Esophagus muscularis mucosa (tissue), 4 donors: ENCODE measurements at places on chromosomes 1 and 21. TPM values are rescaled to one million over a fixed set of nuclear protein-coding genes. Genes with fewer than 3 reads are reported as not detected.

DNA sequence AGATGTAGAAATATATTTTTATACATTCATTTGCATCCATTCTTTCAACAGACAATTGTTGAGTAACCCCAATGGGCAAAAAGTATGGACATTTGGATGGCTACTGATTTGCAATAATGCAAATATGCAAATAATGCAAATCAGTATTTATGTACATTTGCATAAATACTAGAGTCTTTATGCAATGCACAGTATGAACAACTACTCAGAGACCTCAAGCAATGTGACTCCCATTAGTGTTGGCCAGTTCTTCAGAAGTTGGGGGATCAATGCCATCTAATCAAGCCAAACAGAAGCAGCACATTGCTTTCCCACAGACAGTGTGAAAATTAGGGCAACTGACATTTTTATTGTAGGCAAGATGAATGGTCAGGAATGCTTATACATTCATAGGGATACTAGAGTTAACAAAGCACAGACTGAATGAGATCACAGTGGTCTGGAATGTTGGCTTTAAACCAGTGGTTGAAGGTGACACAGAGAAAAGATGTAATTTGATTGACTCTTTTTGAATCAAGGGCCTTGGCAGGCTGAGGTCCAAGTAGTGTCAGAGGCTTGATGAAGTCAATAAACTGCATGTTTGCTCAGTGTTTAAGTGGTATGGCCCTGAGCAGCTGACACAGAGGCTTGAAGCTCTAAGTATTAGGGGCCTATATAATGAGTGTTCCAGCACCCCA, 256.6 kb downstream of the CTH start:
- no peak for DNase-seq

- DNase-seq: no peak
These were observed 30.3 kb downstream of the PRDM2 start for GRCh38 chr1:13730291-13730690.

DNA sequence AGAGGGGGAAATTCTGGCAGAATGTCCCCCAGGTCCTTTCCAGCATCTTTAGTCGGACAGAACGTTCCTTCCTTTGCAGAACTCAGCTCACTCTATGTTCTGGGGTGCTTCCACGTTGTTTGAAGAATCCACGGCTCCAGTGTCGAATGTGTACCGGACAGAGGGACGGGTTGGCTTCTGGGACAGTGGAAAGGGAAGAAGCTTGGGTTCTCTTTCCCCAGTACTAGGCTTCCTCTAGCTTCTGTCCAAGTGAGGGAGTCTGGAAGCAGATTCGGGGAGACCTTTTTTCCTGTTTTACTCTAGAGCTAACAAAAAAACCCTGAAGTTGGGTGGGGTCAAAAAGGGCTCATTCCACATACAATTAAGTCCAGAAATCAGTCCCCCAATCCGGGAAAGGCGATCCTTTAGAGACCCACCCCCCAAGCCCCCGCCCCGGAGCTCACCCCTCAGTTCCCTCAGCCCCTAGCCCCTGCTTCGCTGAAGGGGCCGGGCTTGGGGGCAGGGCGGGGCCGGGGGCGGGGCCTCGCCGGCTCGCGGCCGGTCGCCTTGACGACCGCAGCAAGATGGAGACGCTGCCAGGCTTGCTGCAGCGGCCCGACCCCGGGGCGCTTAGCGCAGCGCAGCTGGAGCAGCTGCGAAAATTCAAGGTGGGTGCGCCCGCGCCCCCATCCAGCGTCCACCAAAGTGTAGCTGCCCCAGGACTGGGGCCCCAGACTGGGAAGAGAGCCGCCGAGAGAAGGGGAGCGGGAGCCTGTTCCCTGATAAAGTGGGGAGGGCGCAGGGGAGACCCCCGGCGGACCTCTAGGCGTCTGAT, at the start of gene RIIAD1:
Gene RIIAD1 (plus strand): TSS at position 549 of the 814 bp plus-strand sequence. CDS start 15 bp downstream, at position 564.
- no peak for DNase-seq

DNA sequence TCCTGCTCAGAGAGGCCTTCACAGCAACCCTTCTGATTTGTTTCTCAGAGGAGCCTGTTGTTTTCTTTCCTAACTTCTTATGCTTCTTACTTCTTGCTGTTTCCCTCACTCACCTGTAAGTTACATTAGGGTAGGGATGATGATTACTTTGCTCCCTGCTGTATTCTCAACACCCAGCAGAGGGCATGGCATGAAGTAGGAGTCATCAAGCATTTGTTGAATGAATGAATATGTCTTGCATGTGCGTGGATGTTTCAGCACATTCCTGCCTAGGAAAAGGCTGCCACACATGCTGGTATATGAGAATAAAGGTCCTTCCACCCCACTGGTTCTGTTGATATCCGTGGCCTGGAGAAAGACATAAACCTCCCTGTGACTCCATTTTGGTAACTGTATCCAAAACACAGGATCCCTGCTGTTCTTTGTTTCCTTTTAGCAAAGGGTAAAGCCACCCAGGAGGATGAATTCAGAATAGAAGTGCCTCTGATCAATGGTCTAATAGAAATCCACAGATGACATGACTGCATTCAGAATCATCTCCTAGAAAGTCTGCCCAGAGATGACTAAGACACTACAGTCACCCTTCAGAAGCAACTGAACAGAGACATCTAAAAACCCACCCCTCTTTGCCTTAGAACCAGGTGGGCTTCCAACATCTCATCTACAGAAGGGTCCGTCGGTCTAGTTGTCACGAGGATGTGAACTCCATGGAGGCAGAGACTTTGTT, 168.8 kb downstream of the ZSCAN20 start:
- no peak for DNase-seq

- DNase-seq: no peak
These were observed 31.8 kb downstream of the KCNK2 start for GRCh38 chr1:215114154-215114933.

DNA sequence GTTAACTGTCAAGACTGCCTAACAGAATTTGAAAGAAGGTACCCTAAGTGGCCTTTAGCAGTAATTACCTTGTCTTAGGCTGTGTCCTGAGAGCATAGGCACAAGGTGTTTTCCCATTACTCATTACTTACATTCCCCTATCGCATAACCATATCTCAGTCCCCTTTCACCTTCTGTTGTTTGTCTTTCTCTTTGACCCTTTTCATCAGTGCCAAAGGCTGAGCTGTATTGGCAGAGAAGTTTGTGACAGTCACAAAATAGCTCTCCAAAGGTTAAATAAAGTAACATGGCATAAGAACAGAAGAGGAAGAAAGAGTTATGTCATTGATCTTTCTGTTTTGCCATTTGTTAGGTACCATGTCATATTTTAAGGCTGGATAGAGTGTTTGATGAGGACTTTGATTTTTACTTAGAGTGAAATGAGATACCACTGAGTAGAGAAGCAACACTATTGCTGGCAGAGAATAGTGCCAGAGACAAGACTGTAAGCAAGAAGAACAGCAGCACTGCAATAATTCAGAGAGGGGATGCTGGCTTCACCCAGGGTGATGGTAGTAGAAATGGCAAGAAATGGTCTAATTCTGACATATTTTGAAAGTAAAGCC, 497.8 kb downstream of the TTLL7 start:
- DNase-seq: no peak

SLAMF9 gene
- not detected for total RNA-seq

TENT5C gene
- total RNA-seq: 2.1 TPM

SHISA4 gene
- total RNA-seq: 30.9 TPM

DNAJC28 gene
- total RNA-seq: 1.8 TPM

GRCh38 chr1:170126696-170127095, 19.1 kb upstream of the NTMT2 start:
- DNase-seq: no peak

OR2T2 gene
- not detected for total RNA-seq

DNA sequence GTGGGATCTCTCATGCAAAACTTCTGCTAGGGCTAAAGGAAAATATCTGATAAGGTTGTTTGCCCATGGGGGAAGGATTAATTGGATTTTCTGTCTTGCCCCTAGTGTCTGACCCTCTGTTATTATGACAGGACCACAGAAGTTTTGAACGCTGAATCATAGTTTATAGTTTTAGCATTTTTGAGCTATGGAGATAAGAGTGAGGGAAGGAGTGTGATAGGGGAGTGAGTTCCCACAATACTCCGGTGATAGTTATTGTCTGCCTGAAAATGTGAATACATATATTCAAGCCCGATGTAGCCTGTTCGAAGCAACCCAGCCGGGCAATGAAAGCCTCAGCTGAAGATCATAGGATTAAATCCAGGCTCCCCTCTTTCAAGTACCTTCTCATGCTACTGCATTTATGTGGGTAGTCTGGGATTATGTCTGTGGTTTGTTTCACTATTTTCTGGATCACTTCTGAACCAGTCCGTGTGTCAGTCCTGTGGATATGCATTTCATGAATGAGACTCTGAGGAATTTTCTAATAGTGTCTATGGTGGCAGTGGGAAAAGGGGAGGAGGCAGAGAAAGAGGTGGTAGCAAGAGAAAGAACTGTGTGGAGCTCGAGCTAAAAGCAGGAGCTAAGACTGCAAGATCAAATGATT, 258.7 kb downstream of the DISC1 start:
- no peak for DNase-seq

DNA sequence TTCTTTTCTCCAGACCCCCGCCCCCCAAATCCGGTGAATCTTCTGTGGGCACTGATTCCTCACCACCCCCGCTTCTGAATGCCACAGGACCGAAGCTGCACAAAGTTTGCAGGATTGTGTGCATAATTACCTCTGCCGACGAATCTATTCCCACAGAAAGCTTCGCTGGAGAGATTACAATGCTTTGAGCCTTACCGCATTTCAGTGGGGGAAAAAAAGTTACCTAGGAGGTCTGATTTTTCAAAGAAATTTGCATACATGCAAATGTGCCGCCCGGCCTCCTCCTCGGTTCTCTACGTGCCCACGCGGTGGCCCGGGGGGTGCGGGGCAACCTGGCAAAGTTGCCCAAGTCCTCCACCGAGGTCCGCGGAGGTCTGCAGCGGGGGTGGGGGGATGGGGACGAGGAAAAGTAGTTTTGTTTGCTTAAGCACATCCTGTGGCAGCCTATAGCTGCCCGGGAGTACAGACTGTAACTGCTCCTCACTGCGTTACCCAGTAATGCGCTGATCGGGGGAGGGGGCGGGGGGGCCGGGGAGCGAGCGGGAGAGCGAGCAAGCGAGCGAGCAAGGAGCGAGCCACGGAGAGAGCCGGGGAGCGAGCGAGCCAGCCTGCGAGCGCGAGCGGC, 563 bp upstream of the NFIA start:
- DNase-seq: no peak

DNA sequence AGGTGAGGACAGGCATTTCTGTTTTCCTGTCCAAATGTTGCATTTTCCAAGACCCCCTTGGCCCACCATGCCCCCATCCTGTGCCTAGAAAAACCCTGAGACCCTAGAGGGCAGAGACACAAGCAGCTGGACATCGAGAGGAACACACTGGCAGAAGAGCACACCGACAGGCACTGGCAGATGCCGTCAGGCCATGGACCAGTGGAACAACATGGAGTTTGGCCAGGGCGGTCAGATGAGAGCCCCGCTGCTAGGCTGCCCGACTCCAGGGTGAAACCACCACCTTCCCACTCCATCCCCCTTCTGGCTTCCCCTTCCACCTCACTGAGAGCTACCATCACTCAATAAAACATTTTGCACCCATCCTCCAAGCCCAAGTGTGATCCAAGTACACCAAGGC, 438.4 kb downstream of the SIPA1L2 start:
- no peak for DNase-seq

DNA sequence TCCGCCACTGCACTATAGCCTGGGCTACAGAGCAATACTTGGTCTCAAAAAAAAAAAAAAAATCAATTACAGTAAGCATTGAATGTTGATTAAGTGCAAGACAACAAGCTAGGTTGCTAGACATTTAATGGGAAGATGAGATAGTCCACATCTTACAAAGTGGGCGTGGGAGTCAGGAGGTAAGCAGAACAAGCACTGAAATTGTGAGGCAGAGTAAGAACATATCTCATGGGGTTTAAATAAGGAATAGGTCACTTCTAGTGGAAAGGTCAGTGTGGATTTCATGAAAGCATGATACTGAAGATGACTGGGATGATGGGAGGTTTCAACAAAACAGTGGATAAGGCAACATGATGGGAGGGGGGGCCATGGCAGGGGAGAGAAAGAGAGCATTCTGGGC, 1.9 kb upstream of the OLFML2B start:
- DNase-seq: no peak

- no peak for DNase-seq
These were observed 20.6 kb upstream of the CENPF start for GRCh38 chr1:214582289-214582891.

DNA sequence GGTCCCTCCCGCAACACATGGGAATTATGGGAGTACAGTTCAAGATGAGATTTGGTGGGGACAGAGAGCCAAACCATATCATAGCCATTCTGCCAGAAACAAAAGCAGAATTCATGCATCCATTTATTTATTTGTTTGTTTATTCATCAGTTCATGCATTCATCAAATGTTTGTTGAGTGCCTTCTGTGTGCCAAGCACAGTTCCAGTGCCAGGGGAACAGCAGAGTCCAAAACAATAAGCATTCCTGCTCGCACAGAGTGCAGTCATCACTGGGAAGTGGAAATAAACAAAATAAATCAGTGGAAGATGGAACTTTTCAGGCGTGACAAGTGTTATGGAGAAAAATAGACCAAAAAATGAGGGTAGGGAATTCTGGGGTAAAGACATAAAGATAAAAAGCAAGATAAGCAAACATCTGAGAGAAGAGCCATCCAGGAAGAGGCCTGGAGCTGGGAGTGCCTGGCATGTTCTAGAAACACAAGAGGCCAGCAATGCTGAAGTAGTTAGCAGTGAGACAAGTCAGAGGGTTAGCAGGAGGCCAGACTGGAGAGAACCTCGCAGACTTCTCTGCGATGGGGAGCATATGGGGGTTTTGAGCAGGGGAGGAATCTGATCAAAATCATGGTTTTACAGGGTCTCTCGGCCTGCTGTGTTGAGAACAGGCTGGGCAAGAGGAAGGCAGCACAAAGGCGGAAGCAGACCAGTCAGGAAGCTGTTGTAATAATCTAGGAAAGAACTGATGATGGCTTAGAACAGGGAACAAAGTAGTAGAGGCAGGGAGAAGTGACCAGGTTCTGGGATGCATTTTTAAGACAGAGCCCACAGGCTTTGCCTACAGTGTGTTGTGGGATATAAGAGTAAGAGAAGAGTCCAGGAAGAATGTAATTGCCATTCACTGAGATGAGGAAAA, 113.2 kb downstream of the GLUL start:
- no peak for DNase-seq

B3GALT2 gene
- 0.50 TPM for total RNA-seq

DNA sequence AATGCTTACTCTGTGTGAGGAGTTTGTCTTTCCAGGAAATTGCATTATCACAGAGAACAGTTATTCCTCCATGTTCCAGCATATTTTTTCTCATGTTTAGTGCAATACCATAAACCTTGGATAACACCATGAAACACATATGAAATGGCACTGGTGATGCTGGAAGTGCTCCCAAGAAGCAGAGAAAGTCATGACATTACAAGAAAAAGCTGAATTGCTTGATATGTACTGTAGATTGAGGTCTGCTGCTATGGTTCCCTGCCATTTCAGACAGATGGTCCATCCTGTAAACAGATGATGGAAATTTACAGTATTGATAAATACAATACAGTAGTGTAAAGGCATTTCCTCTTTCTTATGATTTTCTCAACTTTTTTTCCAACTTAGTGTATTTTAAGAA, 422.1 kb downstream of the LRRIQ3 start:
- no peak for DNase-seq

HSD11B1 gene
- total RNA-seq: 5.0 TPM

- no peak for DNase-seq
These were observed 14.9 kb downstream of the PLEKHA6 start for GRCh38 chr1:204344665-204345355.

TNFRSF1B gene
- 55.5 TPM for total RNA-seq

FMO5 gene
- total RNA-seq: 2.3 TPM

- no peak for DNase-seq
These were observed 74.1 kb downstream of the GALNT2 start for GRCh38 chr1:230141021-230141648.

- DNase-seq: peak; percentile 81
These were observed 4.6 kb downstream of the GSTM5 start for GRCh38 chr1:109716570-109717090.
